ENCODE measurements at places on chromosomes 6 and 20.
A peak's percentile ranks its signal among the peaks of the same experiment; 100 is the strongest.

GRCh38 chr6:20432692-20433091 lies 31.0 kb downstream of the E2F3 start:
- no peak for DNase-seq

DNA sequence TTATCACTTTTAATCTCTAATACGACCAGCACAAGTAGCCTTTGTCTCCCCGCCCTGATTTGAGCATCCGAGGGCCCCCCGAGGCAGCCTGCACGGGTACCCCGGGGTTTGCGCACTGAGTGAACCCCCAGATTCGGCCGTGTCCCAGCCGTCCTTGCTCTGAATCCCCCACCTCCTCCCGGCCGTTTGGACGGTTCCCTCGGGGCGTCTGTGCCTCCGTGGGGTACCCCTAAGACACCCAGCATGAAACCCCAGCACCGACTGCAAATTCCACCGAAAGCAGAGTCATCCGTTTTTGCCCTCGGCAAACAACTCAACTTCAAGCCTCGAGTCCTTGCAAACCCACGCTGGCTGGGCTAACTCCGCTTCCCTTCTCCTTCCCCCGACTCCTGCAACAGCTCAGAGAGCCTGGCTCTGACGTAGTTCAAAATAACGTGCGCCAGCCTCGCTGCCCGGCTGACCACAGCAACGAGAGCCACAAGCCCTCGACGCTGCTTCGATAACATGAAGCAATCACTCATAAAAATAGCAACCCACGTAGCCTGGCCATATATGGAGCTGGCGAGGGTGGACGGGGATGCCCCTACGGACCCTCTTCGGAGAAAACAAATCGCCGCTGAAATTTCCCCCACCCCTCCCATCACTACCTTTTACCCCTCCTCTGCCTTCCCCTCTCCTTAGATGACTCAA lies 764 bp upstream of the SNAP25 start:
- DNase-seq: peak; percentile 35

GRCh38 chr6:157089851-157090250 lies 233.5 kb downstream of the TMEM242 start:
- no peak for DNase-seq

DNA sequence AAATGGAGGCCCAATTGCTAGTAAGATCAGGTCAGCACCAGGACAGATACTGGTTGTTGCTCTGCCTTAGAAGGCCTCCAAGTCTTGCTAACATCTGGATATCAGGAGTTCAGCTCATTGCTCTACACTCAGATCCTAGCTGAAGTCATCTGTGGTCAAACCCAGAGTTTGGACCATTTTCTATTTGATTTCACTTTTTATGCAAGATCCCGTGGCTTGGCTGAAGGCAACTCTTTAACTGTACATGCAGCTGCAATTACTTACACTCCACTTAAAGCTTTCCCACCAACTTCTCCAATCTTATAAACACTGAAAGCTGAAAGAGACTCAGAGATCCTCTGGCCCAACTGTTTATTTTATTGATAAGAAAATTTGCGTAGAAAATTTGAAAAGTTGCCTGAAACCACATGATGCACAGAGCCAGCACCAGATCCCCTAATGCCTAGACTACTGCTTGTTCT lies 2.7 kb downstream of the SLC17A2 start:
- DNase-seq: no peak

DNA sequence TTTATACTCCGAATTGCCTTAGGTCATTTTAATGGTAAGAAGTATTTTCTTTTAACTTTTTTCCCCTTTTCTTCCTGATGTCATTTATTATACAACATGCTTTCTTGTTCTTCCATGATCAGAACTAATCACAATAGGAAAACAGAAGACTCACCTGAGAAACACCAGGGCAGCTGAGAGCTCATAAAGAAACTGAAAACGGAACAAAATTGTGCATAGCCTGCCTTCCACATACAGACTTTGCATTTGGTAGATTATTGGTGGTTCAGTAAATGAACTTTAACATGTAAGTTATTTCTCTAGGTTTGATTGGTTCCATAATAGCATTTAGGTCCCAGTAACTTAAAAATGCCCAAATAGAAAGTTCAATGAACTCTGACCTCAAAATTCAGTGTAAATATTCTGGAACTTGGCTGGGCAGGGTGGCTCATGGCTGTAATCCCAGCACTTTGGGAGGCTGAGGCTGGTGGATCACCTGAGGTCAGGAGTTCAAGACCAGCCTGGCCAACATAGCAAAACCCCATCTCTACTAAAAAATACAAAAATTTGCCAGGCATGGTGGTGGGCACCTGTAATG lies 161.1 kb upstream of the DTNBP1 start:
- DNase-seq: no peak

GRCh38 chr6:154370545-154370944 lies 13.9 kb upstream of the IPCEF1 start:
- no peak for DNase-seq

DNA sequence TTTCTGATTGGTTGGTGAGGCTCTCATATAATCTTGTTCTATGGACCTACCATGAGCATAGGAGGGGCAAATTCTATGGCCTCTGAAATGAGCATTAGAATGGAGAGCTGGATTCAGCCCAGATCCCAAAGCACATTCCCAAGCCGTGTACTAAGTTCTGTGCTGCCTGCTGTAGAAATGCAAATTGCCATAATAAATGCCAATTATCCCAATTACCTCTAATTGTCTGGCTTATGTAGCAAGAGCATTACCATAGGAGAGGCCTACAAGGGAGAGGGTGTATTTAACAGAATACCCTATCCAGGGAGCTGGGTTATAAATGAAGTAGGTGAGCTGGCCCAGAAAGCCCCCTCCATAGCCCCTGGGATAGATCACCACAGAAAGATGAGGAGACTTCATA lies 126.8 kb downstream of the LRFN2 start:
- no peak for DNase-seq

DNA sequence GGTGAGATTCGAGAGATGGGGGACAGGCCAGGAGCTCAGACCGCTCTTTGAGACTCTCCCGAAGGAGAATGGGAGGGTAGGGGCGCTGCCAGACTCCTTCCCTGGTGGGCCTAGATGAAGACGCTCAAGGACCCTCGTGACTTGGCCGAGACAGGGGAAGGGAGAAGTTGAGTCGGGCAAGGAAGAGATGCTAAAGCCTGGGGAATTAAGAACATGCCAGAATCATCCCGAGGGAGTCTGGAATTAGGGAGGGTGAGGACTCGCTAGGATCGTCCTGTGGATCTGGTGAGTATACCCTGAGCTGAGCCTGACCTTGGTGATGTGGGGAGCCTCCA lies 529 bp downstream of the UBE2C start:
- DNase-seq: no peak

- no peak for DNase-seq
Observed at GRCh38 chr20:44758247-44759101, 12.8 kb downstream of the KCNK15 start.

DNA sequence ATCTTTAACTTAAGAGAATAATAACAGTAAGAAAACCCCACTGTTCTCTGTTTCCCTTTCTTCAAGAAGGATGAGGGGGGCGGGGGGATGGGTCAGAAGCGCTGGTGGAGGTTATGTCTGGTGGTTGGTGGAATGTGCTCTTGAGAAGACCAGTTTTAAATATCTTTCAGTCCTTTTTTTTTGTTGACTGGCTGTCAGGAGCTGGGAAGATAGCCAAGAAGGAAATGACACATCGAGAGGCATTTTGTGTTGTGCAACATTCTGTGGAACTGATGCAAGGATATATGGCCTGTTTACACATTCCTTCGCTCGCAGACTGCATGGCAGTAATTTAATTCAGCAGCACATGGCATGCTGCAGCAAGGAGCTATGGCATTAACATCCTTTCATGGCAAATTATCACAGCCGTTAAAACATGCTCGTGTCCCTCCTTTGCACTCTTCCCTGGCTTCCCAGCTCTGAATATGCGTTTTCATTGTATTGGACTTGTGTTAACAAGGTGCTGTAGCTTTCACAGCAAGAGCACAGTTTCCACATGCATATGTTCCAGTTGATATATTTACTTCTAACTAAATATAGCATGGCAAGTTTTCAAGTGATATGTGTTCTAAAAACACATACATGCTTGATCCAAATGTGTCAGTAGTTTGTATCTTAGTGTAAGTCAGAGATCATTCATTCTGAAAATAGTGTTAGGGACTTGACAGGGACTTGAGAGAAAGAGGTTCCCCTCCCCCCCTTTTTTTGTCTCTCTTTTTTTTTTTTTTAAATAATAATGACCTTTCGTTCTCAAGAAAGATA lies 68.2 kb upstream of the SUPT3H start:
- DNase-seq: peak; percentile 25

GRCh38 chr6:41463062-41463930 lies 82.9 kb upstream of the FOXP4 start:
- DNase-seq: no peak

GRCh38 chr6:150099546-150099945 lies 30.6 kb upstream of the ULBP3 start:
- no peak for DNase-seq

GRCh38 chr20:51092338-51092737 lies 69.4 kb upstream of the KCNG1 start:
- DNase-seq: no peak

DNA sequence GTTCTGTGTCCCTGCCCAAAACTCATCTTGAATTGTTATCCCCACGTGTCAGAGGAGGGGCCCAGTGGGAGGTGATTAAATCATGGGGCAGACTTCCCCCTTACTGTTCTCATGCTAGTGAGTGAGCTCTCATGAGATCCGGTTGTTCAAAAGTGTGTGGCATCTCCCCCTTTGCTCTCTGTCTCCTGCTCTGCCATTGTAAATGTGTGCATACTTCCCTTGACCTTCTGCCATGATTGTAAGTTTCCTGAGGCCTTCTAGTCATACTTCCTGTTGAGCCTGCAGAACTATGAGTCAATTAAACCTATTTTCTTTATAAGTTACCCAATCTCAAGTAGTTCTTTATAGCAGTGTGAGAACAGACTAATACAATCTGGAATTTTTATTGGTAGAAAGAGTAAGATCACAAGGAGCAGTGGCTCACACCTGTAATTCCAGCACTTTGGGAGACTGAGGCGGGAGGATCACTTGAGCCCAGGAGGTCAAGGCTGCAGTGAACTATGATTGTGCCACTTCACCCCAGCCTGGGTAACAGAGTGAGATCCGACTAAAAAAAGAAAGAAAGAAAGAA lies 47.1 kb upstream of the SLC22A16 start:
- no peak for DNase-seq

- DNase-seq: no peak
Observed at GRCh38 chr6:5230081-5230480, 30.7 kb downstream of the LYRM4 start.

- no peak for DNase-seq
Observed at GRCh38 chr6:39280247-39280731, 33.9 kb downstream of the KCNK17 start.

- no peak for DNase-seq
Observed at GRCh38 chr6:123962508-123962907, 158.8 kb downstream of the NKAIN2 start.

- DNase-seq: no peak
Observed at GRCh38 chr6:150435832-150436231, 67.0 kb downstream of the IYD start.

DNA sequence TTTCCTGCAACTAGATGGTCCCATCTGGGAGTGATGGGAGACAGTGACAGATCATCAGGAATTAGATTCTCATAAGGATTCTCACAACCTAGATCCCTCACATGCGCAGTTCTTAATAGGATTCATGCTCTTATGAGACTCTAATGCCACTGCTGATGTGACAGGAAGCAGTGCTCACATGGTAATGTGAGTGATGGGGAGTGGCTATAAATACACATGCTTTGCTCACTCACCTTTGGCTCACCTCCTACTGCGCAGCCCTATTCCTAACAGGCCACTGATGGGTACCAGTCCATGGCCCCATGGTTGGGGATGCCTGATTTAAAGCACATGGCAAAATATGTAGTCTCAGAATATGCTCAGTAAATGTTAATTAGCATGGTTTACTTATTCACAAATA lies 80.6 kb upstream of the MBOAT1 start:
- DNase-seq: no peak

- peak; percentile 66 for DNase-seq
Observed at GRCh38 chr20:62382306-62383198, 4.4 kb upstream of the RPS21 start.

- DNase-seq: no peak
Observed at GRCh38 chr20:6657111-6657510, 110.4 kb upstream of the BMP2 start.

- DNase-seq: no peak
Observed at GRCh38 chr6:1315560-1316386, 3.9 kb downstream of the FOXQ1 start.

DNA sequence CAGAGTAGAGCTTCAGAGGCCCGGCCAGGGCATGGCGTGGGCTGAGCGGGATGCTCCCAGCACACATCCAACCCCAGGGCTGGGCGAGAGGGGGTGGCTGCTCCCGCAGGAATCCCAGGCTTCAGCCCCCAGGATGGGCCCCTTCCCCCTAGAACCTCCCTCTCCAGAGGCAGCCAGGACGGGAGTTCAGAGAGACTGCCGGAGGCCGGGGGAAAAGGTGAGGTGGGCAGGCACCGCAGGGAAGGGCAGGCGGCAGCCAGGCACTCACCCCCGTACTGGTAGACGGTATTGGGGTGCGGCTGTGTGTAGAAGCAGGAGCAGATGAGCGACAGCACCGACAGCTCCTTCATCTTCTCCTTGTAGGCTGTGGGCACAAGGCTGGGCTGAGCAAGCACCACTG lies 9.3 kb downstream of the STMN3 start:
- DNase-seq: no peak

- DNase-seq: no peak
Observed at GRCh38 chr20:53439616-53440015, 154.0 kb downstream of the ZNF217 start.

DNA sequence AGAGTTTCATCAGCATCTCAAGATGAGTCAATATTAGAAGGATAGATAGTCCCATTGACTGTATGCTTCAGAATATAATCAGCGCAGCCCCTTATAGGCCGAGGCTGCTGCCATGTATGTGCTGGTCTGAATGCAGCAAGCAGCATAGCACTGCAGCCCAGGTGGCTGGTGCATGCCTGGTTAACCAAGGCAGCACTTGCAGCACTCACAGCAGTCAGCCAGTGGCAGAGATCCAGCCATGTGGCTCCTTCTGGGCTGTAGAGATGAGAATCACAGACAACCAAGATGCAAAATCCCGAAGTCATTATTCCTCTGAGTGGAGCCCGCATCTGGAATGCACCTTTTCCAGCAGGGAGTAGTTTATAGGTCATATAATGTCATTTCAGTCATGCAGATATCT lies 251.9 kb downstream of the UST start:
- DNase-seq: no peak

- no peak for DNase-seq
Observed at GRCh38 chr6:169117663-169118062, 136.0 kb downstream of the THBS2 start.

DNA sequence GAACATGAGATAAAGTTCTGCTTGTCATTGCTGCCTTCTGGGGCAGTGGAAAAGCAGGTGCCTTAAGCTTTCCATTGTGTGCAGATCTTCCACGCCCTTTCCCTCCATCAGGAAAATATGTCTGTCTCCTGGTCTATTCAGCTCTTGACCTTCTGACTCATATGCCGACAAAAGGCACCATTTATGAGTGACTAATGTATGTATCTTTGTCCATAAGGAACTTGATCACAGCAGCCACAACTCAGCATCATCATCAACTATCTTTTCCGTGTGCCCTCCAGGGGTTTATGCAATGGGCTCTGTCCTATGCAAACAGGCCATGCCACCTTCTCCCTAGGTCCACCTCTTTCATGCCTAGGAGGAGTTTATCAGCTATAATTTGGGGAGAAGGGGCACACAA lies 102.7 kb upstream of the QKI start:
- DNase-seq: no peak
